ENCODE measurements at places on chromosomes 5 and 9.
A peak's percentile ranks its signal among the peaks of the same experiment; 100 is the strongest.

GRCh38 chr5:10354048-10354872, 765 bp downstream of the MARCHF6 start:
- peak; percentile 25 for DNase-seq

DNA sequence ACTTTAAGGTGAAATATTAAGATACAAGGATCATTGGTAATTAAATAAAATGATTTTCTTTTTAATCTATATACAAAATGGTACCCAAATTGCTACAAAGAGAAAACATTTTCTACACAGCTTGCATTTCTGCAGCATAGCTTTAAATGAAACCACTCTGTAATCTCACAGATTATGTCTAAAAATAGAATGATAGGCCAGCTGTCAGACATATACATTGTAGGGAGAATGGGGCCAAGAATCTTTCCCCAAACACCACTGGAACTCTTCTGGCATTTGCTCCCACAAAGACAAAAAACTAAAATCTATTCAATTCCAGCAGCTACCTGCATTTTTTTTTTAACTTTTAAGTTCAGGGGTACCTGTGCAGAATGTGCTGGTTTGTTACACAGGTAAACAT, 124.1 kb upstream of the NR5A1 start:
- no peak for DNase-seq

DNA sequence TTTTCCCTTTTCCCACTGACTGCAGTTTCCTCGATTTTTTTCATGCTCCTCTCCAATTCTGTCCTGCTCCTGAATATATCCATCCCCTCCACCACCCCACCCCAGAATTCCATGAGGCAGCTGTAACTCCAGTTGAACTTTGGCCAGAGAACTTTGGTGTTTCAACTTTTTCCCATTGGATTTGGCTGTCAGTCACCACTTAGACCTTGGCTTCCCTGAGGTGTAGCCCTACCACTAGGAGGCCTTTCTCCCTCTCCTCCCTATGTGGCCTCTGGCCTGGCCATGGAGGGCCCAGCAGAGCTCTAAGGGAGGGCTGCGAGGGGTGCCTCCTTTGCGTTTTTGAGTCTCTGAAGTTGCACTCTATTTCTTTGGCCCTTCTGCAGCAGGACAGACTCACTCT, 261.3 kb downstream of the PIK3R1 start:
- no peak for DNase-seq

DNA sequence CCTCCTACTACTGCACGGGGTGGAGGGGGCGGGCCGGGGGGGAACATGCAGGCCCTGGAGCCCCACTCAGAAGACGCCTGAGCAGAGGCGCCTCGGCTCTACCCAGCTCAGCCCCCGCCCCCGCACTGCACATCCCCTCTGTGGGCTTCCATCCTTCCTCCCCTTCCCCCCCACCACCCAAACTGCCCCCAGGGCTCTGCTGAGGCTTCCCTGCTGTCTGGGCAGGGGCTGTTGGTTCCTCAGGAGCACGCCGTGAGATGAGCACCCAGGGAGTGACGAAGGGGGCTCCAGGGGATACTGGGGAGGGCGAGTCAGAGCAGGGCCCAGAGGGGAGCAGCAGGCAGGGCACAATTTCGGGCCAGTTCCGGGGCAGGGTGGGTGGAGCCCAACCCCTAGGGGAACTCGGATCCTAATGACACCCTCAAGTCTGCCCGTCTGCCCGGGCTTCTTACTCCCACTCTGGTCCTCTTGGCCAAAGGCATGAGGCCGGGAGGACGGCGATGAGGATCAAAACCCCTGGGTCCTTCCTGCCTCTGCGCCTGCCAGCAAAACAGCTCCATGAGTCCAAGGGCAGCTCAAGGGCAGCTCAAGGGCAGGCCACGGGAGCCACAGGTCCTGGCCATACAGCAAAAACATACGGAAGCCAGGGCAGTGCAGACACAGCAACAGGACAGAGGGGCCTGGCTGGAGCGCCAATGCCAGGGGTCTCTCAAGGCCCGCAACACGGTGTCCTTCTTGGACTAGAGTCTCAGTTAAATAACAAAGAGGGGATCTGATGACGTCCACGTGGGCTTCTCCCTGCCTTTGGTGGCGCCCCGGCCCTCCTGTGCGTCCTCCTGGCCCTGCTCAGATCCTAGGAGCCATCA, 200.9 kb downstream of the AUH start:
- no peak for DNase-seq

- no peak for DNase-seq
Measured at GRCh38 chr9:129834489-129835127, 467 bp downstream of the C9orf78 start.

GRCh38 chr9:4293293-4293941, 6.5 kb downstream of the GLIS3 start:
- no peak for DNase-seq

DNA sequence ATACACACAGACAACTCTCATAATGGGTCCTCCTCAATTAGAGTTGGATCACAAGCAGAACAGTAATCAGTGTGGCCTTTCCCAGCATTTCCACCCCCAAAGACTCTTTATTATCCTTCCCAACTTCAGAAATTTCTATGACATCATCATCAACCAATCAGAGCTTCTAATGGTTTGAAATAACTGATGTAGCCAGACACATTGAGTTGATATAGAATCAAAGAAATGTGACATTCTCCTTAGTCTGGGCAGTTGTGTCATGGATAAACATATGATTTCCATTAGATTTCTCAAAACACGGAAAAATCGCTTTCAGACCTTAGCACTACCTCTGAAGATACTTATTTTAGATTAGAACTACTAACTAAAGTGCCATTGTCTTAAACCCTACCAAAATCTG, 75.7 kb upstream of the NFIB start:
- no peak for DNase-seq

GRCh38 chr9:94611638-94612068, 18.0 kb upstream of the FBP2 start:
- no peak for DNase-seq

DNA sequence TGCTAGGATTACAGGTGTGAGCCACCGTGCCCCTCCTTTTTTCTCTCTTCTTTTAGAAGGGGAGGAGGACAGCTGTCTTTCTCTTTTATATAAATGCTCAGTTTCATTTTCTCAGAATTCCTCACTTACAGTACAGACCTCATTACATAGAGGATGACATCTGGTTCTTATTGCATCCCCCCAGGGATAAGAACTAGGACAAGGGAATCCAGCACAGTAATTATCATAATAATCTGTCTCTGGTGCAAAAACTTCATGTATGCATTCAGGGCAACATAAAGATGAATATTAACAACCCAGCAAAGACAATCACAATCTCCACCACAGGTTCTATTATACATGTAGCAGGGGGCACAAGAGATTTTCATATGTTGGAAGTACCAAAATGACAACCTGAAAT, 5.1 kb downstream of the SPZ1 start:
- no peak for DNase-seq

- peak; percentile 52 for DNase-seq
Measured at GRCh38 chr5:67774267-67774552, 441.3 kb upstream of the PIK3R1 start.

GRCh38 chr5:37045703-37046102, 169.1 kb downstream of the NIPBL start:
- no peak for DNase-seq

GRCh38 chr9:114492991-114493390, 12.3 kb downstream of the WHRN start:
- DNase-seq, result no peak

GRCh38 chr5:32865475-32865874, 154.4 kb downstream of the NPR3 start:
- DNase-seq, result no peak

- DNase-seq, result no peak
Measured at GRCh38 chr9:129611307-129611800, 9.5 kb downstream of the C9orf50 start.

DNA sequence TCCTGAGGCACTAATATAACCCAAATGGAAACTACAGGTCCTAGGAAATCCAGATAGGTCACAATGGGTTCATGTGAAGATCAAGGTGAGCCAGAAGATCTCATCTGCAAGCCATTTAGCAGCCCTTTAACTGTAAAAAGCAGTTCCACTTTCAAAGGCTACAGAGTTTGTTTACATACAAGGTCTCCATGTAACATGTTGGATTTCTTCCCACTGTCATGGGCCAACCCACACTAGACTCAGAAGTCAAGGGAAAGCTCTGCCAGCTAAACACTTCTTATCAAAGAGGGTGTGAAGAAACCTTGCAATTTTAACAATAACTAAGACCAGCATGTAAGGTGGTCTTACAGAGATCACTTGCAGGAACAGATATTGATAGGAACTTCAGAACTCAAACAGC, 3.8 kb upstream of the CTNNAL1 start:
- DNase-seq, result no peak

GRCh38 chr5:134456825-134457224, 45.1 kb upstream of the CDKN2AIPNL start:
- DNase-seq, result no peak

- DNase-seq, result no peak
Measured at GRCh38 chr9:113350937-113351336, 1.6 kb downstream of the BSPRY start.

DNA sequence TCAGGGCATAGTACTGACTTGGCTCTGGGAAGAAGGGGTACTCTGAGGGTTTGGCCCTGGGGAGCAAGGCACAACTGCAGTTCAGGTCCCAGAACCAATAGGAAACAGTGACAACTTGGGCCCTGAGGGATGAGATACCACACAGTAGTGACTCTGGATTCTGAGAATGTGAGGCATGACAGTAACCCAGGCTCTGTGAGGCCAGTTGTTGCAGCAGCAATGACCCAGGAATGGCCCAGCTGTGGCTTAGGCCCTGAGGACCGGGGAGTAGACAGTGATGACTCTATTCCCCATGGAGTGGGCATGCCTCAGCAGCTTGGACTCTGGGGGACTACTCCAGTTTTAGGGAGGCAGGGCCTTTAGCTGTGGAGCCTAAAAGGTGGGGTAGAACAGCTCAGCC, 21.5 kb upstream of the NFIL3 start:
- DNase-seq, result no peak

DNA sequence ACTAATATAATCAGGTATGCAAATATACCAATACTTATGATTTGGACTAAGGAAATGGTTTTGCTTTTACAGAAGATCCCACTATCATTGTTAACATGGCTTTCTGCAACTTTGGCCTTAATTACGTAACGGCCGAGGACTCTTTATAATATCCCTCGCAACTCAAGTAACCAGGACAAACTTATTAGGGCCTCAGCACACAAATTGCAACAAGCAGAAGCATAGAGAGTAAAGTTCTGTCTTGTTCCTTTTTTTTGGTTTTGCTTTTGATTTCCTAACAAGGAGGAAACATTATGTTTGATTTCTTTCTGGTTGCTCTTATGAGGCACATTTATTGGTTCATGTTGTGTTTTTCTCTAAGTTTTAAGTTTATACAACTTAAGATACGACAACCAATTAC, 60.4 kb downstream of the RORB start:
- no peak for DNase-seq

GRCh38 chr5:148949841-148950470, 112.9 kb downstream of the SH3TC2 start:
- DNase-seq, result peak; percentile 93

DNA sequence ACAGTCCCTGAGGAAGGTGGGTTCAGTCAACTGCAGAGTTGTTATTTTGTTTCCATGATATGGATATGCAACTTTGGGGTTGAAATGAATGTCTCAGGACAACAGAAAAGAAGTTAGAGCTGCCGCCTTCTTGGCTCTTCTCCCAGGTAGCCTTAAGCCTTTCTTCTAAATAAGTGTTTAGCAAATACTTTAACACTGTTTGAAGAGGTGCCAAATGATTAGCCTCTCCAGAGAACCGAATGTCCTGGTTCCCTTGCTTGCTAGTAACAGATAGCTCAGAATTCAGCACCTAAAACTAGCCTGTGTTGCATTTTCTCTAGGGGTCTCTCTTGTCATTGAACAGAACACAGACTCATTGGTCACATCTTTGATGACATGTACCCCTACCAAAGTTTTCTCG, 127.7 kb upstream of the PIK3R1 start:
- DNase-seq, result no peak

- DNase-seq, result no peak
Measured at GRCh38 chr9:105466898-105467455, 19.1 kb downstream of the FSD1L start.

- DNase-seq, result no peak
Measured at GRCh38 chr5:150502847-150503246, 5.1 kb upstream of the NDST1 start.

GRCh38 chr5:61467766-61468482, 135.9 kb downstream of the ZSWIM6 start:
- DNase-seq, result no peak

GRCh38 chr9:123165813-123166212, 102.6 kb downstream of the STRBP start:
- no peak for DNase-seq

DNA sequence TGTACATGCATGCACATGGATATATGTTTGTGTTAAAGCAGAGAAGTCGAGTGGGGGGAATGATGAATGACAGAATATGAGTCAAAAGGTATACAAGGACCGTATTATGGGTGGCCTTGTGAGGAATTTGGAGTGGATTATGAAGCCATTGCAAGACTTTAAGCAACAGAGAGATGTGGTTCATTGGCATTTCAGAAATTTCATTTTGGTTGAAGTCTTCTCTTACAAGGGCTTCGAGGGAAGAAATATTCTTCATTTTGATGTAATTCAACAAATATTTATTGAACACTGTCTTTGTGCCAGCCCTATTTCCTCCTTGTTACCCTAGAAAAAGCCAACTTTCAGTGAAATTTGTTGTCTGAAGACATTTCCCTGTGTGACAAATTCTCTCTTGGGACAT, 83.9 kb upstream of the SLCO6A1 start:
- DNase-seq, result no peak

GRCh38 chr9:87638292-87638691, 87.6 kb upstream of the CTSL start:
- DNase-seq, result no peak

GRCh38 chr5:135511761-135512575, 23.8 kb downstream of the NEUROG1 start:
- DNase-seq, result no peak

- DNase-seq, result no peak
Measured at GRCh38 chr9:37632479-37632878, 18.3 kb upstream of the FRMPD1 start.

All from gastrocnemius medialis (tissue), 4 donors.